Spleen (tissue), 13 donors: ENCODE measurements at places on chromosomes 6 and 20. TPM values are rescaled to one million over a fixed set of nuclear protein-coding genes. Genes with fewer than 3 reads are reported as not detected.

DNA sequence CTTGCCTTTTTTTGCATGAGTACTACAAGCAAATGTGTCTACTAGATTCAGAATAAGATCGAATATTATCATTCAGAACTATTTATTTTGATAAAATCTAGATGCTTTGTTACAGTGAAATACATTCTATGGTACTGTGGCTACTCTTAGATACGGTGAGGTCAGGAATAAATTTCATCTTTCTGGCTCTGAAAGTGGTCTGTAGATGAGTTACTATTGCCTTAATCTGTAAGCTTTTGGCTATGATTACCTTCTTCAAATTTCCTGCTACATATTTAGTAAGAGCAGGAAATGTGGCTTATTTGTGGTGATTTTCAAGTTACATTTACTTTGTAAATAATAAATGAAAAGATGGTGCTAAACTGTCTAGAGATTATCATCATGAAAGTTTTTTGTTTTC lies 50.0 kb downstream of the SCAF8 start:
- no peak for DNase-seq

- DNase-seq = no peak
Measured at GRCh38 chr6:14092316-14092715, 25.3 kb upstream of the CD83 start.

DNA sequence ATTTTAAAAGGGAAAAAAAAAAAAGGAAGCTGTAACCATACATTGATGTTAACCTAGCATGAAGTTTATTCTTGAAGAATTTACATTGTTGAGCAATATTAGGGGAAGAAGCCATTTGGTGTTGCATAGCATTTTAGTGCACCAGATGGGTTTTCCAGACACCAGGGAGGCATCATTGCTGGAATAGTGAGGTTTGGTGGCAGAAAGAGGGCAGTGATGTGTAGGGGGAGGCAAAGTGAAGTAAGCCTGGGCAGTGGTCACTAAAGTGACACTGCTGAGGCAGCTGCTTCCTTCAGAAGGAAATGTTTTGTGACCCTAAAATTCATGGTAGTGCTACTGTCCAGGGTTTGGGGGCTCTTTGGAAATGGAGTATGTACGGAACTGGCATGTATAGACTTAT lies 2.6 kb downstream of the TOMM6 start:
- DNase-seq = no peak

- DNase-seq = no peak
Measured at GRCh38 chr6:151179321-151179720, 60.4 kb upstream of the AKAP12 start.

DNA sequence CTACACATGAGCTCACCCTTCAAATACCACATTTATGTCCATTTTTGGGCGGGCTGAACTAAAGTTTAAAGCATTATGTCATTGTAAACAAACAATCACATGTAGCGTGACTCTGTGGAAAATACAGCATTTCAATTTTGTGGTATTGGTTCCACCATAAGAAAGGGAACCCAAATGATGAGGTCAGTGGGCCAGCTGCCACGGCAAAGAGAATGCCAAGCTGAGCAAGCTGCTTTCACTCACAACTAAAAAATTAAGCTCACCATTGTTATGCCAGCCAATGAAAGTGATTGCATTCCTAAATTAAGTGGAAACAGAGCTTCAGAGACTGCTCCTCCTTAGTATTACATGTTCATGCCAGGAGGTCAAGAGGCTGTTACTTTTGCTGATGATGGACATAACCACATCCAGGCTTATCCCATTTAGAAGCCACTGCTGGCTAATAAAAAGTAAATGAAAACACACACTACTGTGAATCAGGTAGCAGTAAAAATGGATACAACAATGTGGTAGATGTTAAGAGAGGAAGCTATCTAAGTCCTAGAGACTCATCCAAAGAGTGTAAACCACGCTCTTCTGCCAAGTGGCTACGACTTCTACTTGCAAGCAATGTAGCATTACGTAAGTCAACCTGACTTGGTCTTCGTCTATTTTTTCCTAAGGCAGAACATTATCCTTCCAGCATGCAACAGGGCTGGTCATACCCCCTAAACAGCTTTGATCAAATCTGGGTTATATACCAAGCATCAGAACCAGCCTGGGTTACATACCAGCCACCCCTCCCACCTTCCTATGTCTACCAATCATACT lies 164.8 kb downstream of the BACH2 start:
- no peak for DNase-seq

GRCh38 chr6:101178748-101179147 lies 214.8 kb upstream of the GRIK2 start:
- no peak for DNase-seq

DNA sequence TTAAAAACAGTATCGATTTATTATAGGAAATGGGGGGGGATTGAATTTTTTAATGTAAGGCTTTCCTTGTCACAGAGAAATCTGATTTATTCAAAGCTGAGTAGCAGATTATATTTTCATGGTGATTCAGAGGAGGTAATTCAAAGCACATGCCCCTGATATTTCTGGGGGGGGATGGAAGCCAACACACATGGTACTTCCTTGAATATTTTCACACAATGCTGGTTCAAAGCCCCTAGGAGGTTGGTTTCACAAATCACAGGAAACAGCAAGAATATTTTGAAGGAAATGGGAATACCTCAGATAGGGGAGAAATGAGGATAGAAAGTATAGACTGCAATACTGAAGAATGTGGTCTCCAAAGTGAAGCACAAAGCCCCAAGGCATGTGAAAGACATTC lies 98.8 kb downstream of the RTN4IP1 start:
- no peak for DNase-seq

GRCh38 chr6:121187833-121188200 lies 146.5 kb downstream of the TBC1D32 start:
- DNase-seq = no peak

GRCh38 chr6:107704347-107705013 lies 119.6 kb downstream of the SCML4 start:
- DNase-seq = no peak

DNA sequence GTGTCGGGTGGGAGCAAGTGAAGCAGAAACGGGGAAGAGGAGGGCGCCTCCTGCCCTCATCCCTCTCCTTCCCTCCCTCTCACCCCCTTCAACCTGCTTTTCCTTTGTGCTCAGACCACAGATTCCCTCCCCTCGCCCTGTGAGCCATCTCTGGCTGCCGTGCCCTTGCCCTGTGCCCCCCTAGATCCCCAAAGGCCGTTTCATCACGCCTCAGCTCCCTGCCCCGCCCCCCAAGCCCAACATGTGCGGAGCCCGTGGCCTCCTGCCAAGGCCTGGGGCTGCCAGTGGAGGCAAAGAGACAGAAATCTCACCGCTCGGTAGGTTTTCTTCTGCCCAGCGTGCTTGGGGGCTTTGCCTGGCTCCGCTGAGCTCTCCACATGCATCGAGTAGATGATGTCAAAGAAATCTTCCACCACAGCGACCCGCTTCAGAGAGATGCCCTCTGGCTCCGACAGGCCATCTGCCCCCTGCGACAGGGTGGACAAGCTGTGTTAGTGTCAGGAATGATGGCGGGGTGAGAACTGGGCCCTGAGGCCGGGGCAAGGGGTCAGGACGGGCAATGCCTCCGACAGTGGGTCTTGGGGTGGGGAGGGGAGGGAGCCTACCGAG lies 57.6 kb downstream of the NOL4L start:
- no peak for DNase-seq

GRCh38 chr20:49914310-49915117 lies 815 bp downstream of the SPATA2 start:
- DNase-seq = no peak

DNA sequence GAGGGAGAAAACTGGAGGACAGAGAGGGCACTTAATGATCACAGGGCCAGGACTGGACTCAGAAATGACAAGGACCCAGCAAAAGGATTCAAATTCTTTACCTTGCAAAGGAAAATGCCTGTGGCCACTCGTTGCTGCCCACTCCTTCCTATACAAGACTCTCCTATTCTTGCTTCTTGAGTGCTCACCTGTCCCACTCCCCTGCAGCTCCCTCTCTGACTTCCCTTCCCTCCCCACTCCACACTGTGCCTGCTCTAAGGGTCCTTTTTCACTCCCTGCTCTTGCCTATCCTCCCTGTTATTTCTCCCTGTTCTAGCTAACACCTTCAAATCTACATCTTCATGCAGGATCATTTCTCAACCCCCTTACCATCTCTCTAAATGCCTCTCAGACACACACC lies 56.1 kb downstream of the UNC5CL start:
- no peak for DNase-seq

- DNase-seq = no peak
Measured at GRCh38 chr20:26308961-26309360, 612.3 kb upstream of the ZNF337 start.

DNA sequence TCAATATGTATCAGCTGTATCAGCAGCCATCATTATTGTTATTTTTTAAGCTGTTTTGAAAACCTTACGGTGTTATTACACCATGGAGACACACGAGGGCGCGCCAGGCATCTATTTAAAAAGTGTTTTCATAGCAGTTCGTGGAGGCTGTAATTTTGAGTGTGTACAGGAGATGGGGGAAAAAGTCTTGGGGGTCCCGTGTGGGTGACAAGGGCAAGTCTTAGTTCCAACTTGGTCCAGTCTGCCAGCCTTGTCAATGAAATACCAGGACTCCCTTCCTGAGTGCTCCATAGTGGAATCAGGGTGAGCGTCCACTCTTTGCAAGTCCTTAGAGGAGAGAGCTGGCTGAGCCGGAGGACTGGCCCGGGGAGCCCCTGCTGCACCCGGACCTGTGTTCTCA lies 43.3 kb downstream of the SLC2A10 start:
- DNase-seq = no peak

DNA sequence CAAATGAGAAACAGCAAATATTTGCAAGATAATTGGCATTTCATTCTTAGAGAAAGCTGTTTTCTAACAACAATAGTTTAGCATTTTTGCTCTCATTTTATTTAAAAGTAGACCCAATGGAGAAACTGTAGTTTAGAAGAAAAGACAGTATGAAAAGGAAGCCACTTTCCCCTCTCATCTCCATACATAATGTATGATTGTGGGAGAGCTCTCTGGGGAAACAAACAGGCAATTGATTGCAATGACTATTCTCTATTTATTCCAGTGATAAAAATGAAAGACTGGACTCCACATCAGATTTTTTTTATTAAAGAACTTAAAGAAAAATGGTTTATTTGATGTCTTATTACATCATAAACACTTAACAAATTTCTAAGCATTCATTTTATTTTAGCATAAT lies 116.8 kb upstream of the SASH1 start:
- DNase-seq = no peak

DNA sequence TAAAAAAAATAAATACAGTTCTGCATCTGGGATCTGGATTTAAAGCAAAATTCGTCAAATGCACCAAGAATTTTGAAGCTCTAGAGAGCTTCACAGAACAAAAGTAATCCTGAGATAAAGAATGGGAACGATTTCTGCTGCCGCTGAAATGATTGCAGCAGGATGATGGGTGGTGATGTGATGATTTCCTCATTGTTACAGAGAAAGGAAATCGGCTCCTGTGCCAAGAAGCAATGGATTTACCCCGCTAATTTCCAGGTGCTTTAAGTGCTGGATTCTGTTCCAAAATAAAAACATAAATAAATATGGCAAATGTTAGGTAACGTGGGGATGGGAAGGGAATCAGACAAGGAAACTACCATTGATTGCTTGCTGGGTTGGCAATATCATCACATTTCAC lies 1067.9 kb upstream of the MAP3K7 start:
- no peak for DNase-seq

- DNase-seq = no peak
Measured at GRCh38 chr6:149235130-149235561, 82.4 kb upstream of the TAB2 start.

DNA sequence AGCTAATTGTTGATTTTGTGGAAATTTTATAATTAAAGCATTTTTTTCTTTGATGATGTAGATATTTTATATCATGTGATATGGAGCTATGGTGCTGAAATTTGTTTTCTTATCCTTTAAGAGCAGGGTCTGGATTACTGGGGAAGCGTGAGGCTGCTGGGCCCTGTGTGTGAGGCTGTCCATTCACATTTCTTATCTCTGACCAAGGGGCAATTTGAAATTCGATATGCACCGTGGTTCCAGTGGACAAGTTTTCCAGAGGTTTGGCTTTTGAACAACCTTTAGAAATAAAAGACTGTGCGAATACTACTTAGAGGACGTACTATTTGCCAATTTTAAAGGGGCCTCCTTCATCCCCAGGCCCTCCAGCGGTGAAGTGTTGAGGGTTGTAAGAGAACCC lies 3.7 kb downstream of the ERMARD start:
- no peak for DNase-seq

DNA sequence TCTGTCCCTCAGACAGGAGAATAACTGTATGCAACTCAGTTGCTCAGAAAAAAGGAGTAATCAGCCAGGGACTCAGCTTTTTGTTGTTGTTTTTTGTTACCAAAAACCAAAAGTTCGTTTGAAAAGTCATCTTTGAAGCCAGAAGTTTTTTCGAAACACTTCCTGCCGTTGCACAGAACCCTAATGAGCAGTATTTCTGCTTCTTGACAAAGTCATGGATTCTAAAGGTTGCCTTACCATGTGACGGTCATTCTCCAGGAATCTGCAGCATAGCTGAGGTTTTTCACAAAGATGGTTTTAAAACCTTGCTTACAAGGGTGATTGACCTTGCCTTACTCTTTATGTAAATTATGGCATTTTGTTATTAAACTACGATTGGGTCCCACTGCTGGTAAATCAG lies 1.9 kb downstream of the RAB32 start:
- no peak for DNase-seq

GRCh38 chr6:150866147-150866990 lies 867 bp downstream of the MTHFD1L start:
- DNase-seq = peak; percentile 93

DNA sequence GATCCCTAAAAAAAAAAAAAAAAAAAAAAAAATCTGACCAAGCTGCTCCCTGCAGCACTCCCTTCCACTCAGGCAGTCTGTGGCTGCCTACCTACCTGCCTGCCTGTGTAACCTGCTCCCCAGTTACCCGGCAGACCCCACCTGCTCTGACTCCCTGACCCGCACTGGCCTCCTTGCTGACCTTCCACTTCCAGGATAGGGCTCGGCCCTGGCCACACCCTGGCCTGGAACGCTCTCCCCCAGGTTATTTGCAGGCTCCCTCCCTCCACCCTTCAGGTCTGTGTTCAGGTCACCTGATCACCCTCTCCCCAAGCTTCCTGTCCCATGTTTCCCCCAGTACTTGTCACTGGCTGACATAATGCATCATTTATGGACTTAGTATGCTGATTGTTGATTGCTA lies 134.3 kb downstream of the SLC23A2 start:
- DNase-seq = no peak

ADGRF1 gene
- not detected for total RNA-seq

NRM gene
- total RNA-seq = 13.8 TPM

THBS2 gene
- 8.1 TPM for total RNA-seq

SERPINB1 gene
- 105 TPM for total RNA-seq

PACSIN1 gene
- 1.0 TPM for total RNA-seq

METTL24 gene
- total RNA-seq = not detected

CDK19 gene
- 24.6 TPM for total RNA-seq

DOK5 gene
- total RNA-seq = not detected

CASS4 gene
- total RNA-seq = 14.6 TPM

ERMARD gene
- 26.4 TPM for total RNA-seq

MYBL2 gene
- 37.1 TPM for total RNA-seq
